Fibroblast of skin of left quadriceps (primary cell): ENCODE measurements at places on chromosomes 2 and 18.

DNA sequence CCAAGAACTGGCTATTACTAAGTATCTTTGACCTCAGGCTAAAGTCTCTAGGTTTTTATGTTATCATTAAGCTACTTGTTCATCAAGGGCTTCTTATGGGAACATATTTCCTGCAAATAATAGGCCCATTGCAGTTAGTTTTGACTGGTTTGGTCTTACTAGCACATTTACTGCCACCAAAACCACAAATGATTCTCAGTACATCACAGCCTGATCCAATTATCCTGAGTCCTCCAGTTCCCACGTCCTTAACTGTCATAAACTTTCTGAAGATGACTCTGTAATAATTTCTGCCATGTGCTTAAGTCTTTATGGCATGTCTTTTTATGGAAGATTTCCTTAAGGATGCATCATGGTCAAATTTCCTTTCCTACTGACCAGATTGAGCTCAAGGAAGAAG lies 123.3 kb upstream of the TANK start:
- DNase-seq = no peak

GRCh38 chr2:3535467-3535793 lies 16.1 kb upstream of the ADI1 start:
- no peak for DNase-seq

DNA sequence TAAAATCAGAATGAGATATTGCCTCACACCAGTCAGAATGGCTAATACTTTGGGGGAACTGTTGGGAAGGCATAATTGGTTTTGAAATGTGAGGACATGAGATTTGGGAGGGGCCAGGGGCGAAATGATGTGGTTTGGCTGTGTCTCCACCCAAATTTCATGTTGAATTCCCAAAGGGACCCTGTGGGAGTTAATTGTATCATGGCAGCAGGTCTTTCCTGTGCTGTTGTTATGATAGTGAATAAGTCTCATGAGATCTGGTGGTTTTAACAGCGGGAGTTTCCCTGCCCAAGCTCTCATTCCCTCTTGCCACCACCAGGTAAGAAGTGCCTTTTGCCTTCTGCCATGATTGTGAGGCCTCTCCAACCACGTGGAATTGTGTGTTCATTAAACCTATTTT lies 59.6 kb downstream of the CSRNP3 start:
- DNase-seq = no peak

- no peak for DNase-seq
Measured at GRCh38 chr2:45220227-45220626, 211.0 kb upstream of the SIX2 start.

DNA sequence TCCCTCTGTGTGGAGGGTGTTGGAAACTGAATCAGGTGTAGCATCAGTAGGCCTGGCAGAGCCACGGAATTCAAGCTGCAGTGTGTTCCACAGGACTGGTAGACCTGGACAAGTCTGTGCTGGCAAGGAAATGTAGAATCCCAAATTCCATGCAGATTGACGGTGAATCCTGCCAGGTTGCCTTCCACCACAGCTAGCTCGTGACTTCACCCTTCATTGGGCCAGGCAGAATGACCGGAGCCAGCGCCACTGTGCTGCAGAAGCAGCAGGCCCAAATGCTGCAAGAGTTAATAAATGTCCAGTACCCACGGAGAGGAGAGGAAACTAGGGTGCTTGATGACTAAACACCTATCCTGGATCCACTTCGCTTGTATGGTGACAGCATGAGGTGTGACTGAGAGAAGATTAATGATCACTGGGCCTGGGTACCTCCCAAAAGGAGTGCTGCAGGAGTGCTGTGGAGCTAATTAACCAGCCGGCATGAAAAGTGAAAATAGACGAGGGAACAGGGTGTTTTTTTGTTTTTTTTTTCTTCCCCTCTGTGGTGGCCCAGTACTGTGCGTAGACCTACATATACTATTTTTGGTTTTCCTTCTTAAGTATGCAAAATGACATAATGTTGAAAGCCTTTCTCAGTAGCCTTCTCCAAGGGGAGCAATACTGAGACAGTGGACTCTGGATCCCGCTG lies 122.2 kb downstream of the TANC1 start:
- no peak for DNase-seq

GRCh38 chr2:143901185-143901842 lies 618.6 kb downstream of the ZEB2 start:
- DNase-seq = peak; percentile 84

DNA sequence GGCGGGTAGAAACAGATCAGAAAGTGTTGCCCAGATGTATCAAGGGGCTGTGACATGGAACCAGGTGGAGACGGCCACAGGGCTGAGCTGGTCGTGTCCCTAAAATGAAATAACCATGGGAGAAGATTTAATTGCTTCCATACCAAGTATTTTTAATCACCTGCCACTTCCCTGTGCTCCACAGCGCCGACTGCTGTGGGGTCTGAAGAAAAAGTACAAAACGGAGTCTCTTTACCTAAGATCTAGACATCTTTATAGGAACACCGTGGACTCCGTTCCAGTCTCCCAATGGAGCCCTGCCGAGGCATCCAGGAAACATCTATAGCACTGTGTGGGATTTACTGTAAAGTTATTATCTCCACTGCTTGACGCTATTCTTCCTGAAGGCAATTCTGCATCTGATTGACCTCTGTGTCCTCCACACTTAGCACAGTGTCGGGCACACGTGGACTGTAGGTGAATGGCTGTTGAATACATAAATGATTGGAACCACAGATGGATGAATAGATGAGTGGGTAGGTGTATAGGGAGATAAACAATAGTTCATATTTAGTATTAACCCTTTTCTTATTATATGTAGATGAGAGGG lies 21.6 kb upstream of the GYPC start:
- DNase-seq = no peak

GRCh38 chr18:35355140-35355618 lies 11.0 kb upstream of the ZNF24 start:
- peak; percentile 62 for DNase-seq

- DNase-seq = no peak
Measured at GRCh38 chr2:106038601-106039375, 155.3 kb downstream of the UXS1 start.

- no peak for DNase-seq
Measured at GRCh38 chr2:112256654-112257053, 1.8 kb upstream of the ZC3H8 start.

DNA sequence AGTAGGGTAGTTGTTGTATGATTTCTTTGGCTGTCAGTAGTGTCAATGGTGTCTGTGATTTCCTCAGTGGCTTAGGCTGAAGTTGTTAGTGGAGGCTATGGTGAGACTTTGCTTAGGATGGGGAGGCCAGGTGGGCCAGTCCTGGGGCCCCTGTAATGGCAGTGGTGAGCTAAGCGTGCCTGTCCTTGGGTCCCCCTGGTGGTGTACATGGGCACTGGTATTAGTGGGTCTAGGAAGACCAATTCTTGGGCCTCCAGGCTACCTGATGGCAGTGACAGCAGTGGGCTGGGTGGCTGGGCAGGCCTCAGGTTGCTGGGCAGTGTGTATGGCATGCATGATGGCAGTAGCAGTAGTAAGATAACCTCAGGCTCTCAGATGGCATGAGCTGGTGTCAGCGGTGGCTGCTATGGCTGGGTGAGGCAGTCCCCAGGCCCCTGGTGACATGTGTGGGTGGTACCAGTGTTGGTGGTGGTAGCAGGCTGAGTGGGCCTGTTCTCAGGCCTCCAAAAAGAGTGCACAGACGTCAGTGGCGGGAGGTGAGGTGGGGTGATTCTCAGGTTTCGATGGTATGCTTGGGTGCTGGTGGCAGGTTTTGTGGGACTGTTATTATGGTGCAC lies 103.2 kb downstream of the KLHL14 start:
- no peak for DNase-seq

- no peak for DNase-seq
Measured at GRCh38 chr2:102618452-102619413, 620 bp upstream of the SLC9A2 start.

GRCh38 chr18:74290794-74291471 lies 830 bp downstream of the CYB5A start:
- no peak for DNase-seq

- no peak for DNase-seq
Measured at GRCh38 chr18:12895626-12896025, 11.6 kb upstream of the PTPN2 start.

- no peak for DNase-seq
Measured at GRCh38 chr2:221676566-221677172, 104.6 kb upstream of the EPHA4 start.

DNA sequence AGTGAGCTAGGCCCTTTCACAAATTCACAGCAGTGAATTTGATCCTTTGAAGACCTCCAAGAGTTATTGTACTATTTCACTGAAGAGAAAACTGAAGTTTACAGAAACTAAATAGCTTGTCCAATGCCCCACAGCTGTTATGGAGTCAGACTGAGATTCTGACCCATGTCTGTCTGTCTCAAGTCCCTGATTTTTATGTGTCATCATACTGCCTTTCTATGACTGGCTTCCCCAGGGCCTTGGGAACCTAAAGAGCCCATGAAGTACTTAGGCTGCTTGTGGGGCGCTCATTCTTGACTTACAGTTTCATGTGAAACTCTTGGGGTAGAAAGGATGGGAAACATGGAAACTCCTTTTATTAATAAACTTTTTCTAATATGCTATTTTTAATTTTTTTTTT lies 107.7 kb downstream of the ATL2 start:
- DNase-seq = no peak

GRCh38 chr2:33022989-33023727 lies 76.4 kb downstream of the LTBP1 start:
- peak; percentile 71 for DNase-seq

DNA sequence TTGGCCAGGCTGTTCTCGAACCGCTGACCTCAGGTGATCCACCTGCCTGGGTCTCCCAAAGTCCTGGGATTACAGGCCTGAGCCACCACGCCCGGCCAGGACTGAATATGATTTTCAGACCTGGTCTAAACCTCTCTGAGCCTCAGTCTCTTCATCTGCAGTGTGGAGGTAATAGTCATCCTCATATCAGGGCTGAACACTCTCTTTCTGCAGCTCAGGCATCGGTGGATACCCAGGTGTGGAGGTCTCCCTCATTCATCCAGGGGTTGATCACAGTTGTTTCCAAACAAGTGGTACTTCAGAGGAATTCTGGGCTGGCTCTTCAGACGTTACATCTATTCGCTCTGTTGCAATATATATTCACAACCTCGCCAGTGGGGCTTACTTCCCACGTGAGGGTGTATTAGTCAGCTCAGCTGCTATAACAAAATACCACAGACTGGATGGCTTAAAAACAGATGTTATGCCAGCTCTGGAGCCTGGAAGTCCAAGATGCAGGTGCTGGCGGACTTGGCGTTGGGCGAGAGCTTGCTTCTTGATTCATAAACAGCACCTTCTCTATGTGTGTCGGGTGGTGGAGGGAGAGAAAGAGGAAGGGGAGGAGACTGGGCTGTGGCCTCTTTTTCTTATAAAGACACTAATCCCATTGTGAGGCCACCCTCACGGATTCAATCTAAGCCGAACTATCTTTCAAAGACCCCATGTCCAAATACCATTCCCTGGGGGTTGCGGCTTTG lies 2.9 kb upstream of the MBP start:
- DNase-seq = no peak

DNA sequence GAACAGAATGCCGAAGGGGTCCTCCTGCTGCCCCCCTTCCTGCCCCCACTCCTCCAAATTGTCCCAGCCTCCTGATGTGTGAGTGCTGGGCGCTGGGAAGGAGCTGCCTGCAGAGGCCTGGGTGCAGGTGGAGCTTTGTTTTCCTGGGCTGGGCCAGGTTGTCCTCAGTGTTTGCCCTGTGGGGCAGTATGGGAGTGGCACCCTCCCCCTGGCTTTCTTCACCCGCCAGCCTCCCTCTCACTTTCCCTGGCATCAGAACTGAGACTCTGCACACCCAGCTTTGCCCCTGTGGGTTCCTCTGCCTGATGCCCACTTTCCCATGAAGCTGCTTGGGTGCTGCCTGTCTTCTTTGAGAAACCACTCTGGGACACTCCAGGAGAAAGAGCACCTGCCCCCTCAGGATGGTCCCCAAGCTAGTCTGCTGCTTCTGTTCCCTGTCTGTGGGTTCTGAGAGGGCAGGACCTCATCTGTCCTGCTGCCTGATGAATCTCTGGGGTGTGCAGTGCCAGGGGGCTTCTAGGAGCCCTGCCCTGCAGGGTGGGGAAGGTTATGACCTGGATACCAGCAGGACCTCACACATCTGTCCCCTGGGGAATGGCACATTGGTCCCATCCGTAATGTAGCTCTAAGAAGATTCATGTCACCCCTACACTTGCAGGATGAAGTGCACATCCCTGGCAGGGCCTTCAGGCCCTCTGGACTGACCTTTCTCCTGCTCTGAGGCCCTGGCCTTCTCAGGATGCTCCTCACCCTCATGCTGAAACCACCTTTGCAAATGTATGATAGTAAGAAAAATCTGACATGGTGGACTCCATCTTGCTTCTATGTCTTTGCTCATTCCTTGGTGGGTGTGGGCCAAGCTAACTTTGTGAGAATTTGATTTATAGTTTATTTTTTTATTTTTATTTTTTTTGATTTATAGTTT lies 146.8 kb upstream of the HS6ST1 start:
- no peak for DNase-seq

GRCh38 chr18:8584798-8585197 lies 24.4 kb upstream of the RAB12 start:
- DNase-seq = no peak

- DNase-seq = no peak
Measured at GRCh38 chr2:215409331-215410127, 26.3 kb downstream of the FN1 start.

DNA sequence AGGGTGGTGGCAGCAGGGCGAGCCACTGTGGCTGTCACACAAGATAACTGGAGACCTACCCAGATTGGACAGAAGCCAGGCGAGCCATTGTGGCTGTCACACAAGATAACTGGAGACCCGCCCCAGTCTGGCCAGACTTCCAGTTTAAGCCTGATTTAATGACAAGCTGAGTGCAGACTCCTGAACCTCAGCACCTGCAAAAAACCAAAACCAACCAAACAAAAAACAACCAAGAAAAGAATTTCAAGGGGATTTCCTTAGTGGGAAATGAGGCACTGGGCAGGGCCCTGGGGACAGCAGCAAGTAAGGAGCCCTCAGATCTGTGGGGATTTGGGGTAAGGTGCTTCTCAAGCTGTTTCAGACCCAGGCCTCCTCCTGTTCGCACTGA lies 95.2 kb upstream of the BOD1L2 start:
- DNase-seq = no peak

DNA sequence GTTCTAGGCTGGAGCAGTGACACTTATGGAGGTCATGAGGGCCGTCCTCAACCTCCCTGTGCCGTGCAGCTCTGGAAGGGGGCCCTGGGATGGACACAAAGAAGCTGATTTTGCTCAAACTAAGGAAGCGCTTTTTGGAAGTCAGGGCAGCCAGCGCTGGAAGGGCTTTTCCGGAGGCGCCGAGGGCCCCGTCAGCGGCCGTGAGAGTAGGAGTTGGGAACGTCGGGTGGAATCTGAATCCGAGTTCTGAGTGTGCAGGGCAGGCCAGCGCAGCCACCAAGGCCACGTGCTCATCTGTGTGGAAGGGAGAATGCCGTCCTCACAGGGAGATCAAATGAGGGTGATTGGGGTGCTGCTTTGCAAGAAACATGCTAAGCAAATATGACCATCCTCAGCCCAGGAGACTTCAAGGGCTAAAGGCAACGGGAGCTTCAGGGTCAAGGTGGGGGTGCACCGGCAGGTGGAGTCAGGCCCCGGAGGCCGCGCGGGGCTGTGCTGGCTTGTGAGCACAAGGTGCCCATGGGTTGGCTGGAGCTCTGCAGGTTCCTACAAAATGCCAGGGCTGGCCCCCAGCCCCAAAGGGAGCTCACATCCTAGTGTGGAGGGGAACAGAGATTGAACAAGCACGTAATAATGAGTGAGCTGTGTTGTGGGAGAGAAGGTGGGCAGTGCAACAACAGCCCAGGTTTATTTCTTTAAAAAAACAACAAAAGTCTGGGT lies 70.4 kb upstream of the HPCAL1 start:
- no peak for DNase-seq

- DNase-seq = no peak
Measured at GRCh38 chr2:238965371-238966071, 117.6 kb downstream of the TWIST2 start.
